ENCODE measurements at places on chromosomes 12 and 14.

- DNase-seq: no peak
Measured at GRCh38 chr14:36423430-36423829, 96.6 kb downstream of the NKX2-1 start.

DNA sequence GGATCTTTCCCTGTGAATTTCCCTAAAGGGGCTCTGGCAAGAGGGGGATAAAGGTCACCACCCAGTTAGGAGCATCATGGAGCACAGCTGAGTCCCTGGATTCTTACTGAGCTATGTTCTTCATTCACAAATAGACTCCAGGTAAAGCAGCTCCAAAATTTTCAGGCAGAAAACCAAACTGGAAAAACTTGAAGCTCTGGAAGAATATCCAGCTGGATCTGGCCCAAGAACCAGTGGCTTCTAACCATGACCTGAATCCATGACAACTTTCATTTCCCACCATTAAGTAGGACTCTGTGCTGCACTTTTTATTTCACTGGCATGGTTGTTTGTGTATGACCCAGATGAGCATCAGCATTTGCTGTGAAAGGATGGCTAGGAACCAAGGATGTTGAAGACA lies 180.4 kb upstream of the FKBP4 start:
- DNase-seq: no peak

- DNase-seq: no peak
Measured at GRCh38 chr12:95487024-95487423, 13.1 kb downstream of the METAP2 start.

DNA sequence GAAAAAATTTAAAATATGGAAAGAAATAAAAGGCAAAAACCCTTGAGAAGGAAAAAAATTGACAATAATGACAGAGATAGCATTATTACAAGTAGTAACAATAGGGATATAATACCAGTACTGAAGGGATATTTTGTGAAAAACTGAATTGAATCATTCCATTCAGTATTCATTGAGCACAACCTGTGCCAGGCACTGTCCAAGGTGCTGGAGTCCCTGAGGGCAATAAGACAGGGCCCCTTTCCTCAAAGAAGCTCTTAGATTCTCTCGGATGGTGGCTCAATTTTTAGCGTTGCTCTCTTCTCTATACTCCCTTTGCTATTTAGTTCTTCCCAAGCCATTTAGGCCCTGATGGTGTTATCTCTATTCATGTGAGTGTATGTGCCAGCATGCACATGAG lies 34.3 kb upstream of the GAS2L3 start:
- DNase-seq: no peak

DNA sequence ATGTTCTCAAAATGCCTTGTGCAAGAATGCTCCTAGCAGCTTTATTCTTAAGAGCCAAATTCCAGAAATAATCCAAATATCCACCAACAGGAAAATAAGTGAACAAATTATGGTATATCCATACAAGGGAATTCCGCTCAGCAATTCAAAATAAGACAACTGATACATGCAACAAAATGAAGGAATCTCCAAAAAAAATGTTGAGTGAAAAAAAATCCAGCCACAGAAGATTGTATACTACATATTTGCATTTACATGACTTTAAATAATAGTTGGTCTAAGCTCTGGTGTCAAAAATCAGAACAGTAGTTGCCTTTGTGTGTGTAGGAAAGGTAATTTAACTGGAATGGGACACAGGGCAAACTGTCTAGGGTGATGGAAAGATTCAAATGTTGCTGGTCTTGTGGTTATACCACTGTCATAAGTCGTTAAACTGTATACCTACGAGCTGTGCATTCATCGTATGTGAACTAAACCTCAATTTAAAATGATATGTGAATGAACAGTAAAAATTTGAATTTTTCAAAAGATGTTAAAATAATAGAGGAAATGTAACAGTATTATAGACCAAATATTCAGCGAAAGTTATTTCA lies 3.2 kb downstream of the CD69 start:
- DNase-seq: no peak

DNA sequence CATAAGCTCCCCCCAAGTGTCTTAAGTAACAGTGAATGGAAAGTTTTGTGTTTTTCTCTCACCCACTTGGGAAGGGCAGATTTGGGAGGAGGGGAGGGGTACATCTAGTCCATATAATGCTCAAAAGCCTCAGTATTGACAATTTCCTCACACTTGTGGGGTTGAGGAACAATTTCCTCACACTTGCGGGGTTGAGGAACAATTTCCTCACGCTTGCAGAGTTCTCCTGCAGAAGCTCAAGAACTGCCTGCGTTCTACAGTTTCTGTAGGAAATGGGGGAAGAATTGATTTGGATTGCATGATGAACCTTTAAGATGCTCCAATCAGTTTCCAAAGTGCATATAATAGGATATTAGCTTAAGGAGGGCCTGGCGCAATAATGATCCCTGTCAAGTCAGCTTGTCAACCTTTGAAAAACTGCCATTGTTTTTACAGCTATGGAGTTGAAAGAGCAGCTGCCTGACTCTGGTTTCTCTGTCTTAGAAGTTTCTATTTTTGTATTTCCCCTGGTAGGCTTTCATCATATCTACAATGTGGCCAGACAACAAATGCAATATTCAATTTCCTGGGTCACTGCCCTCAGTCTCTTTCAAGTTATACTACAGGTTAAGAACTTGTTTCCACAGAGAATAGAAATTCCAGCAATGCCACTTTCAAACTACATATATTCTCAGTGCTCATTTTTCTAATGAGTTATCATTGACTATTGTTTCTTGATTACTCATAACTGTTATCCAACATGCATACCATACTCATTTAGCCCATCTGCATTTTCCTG lies 66.5 kb downstream of the PLEKHG7 start:
- no peak for DNase-seq

DNA sequence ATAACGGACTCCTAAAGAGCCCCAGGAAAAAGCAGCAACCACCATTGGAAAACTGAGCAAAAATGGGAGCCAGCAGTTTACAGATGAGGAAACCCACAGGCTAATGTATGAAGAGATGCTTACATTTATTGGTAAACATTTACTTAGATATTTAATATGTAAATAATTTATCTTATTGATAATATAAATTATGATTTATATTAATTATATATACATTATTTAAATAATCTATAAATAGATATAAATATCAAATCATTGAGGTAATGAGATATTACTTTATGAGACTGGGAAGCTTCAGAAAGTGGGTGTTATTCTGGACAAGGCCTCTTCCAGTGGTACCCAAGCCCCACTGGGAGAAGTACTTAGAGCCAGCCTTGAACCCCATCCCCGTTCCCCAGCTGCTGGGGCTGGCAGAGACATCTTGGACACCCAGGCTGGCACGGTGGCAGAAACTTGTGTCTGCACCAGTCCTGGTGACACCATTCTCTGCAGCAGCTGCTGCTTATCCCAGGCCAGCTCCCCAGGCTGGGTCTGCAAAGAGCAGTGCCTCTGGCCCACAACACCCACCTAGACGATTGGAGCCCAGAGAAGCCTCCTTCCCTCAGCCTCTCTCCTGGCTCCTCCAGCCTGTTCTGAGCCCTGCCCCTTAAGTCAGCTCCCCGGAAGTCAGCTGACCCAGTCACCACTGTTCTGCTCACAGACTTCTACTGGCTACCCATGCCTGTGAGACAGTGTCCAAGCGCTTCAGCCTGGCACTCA lies 25.9 kb downstream of the ISCA2 start:
- no peak for DNase-seq

DNA sequence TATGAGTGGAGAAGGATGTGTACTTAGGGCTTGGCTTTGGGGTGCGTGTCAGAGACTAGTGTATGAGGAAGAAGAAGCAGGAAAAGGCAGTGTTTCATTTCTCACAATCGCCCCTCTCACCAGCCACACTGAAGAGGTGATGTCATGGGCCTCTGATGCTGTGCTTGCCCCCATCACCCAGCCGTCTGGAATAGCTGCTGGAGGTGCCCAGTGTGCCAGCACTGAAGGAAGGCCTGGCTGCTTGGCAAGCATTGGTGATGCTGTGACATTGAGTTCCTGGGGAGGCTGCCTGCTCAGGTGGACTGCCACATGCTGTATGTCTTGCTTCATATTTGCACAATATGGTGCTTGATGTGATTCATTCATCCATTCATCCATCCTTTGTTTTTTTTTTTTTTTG lies 56.2 kb downstream of the CRADD start:
- DNase-seq: no peak

Measured in stimulated activated CD8-positive, alpha-beta memory T cell treated with anti-CD3 and anti-CD28 coated beads, Interleukin-7, amount 100 ng/mL, for 4 hours (primary cell).